ENCODE measurements at places on chromosomes 7 and 10.
A peak's percentile ranks its signal among the peaks of the same experiment; 100 is the strongest.

DNA sequence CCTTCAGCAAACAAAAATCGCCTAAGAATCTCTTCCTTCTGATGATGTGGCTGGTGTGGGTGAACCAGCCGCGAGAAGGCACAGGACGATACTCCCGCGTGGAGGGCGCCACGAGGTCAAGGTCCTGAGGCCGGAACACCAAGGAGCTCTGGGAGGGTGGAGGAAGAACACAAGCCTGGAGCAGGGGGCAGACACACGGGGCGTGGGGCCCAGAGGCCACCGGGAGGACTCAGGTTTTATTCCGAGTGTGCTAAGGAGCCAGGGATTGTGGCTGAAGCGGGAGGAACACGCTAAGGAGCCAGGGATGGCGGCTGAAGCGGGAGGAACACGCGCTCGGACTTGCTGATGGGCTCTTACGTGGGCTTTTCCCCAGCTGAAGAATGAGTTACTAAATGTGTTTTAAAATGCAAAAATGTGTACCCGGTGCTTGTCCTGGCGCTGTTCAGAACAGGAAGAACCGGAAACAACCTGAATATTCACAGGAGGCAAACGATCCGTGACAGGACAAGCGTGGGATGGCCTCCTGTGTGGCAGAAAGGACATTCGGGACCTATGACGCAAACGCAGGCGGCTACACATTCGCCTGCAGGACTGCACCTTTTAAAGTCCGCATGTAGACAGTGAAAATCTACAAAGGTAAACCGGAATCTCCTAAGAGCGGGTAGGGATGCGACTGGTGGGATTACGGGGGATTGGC lies 64.0 kb downstream of the MAD1L1 start:
- no peak for DNase-seq

GRCh38 chr7:143321734-143322133 lies 5.8 kb downstream of the CLCN1 start:
- DNase-seq = peak; percentile 27

DNA sequence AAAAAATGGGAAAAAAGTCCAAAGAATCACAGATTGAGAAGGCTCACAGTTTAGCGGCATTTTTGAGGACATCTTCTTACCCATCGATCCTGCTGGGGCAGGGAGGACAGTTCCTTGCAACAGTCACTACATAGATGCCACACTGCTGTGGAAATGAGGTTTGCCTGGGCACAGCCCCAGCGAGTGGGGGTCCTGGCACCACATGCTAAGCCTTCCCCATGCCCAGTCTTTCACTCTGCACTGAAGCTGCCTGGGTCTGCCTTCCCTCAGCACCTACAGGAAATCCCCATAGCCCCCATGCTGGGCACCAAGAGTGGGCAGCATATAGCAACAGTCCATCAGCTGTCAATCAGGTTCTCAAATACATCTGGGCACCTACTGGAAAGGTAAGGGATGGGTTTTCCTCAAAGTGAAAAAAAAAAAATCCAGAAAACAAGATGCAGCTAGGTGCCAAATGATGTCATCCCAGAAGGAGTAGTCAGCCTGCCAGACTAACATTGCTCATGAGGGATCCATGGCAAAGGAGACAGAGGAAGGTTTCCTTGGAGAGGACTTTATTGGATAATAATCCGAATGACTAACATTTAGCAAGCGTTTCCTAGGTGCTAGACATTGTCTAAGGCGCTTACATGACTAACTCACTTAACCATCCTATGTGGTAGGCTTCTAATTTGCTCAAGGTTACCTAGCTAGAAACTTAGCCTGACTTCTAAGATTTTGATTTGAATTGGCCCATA lies 125.7 kb upstream of the CXCL12 start:
- no peak for DNase-seq

- DNase-seq = no peak
Observed at GRCh38 chr7:92785923-92786322, 50.5 kb downstream of the CDK6 start.

DNA sequence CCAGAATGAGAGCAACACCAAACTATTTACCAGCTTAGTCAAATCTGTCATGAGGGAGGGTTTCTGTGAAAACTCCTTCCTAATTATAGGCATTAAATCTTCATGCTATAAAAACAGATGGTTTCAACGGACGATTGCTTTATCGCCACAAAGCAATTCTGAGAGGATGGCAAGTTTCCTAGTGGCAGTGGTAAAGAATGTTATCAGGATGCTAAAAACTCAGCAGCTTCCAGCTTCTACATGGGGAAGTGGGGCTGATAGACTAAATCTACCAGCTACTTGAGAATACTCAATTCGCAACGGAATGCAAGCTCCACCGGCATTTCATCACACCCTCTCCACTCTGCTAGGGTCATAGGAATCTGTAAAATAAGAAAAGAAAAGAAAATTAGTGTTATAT lies 41.8 kb downstream of the JCAD start:
- DNase-seq = no peak

GRCh38 chr7:14825912-14826311 lies 76.6 kb downstream of the DGKB start:
- DNase-seq = no peak

DNA sequence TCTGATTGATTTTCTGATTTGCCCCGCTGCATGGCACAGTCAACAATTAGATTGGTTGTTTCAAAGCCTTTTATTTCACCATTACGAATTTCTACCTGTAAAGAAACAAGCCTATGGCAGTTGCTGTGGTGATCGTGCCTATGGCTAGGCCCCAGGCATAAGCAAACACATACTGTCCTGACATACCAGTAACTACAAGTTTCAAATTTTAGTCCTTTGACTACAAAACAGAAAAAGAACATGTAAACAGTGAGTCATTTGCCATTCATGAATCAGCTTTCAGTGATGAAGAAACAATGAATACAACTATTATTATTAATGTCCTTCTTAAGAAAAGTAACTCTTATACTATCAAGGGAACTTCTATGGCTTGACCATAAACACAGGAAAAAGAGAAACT lies 168.0 kb upstream of the LRRN3 start:
- DNase-seq = no peak

DNA sequence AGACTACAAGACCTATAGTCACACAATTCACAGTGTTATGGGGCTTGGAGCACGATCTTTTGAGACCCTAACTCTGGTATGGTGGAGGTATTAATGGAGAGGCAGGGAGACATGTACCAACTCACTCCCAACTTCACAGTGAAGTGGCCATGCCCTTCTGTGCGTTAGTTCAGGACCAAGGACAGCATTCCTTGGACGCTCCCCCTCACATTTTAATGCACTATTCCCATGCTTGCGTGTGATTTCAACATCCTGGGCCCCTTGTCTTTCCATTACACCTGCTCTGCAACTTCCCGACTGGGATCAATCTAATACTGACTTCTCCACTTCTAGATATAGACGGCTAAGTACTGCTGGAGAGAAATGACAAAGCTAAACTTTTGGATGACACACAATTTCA lies 72.7 kb downstream of the PLCE1 start:
- DNase-seq = no peak

DNA sequence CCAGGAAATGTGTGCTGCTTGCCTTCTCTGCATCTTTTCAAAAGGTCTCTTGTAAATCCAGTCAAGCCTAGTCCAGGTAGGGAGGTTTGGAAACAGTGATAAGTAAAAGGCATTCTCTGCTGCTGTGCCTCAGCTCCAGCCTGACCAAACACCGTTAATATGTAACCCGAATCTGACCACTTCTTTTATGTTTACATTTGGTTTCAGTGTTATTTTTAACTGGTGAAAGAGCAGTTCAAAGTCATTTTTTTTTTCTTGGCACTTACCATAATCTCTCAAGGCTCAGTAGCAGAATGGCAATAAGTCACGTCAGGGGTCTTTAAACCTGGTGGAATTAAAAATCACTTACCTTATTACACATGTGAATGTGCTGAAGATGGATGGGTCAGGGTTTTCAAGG lies 216.8 kb downstream of the PTEN start:
- no peak for DNase-seq

DNA sequence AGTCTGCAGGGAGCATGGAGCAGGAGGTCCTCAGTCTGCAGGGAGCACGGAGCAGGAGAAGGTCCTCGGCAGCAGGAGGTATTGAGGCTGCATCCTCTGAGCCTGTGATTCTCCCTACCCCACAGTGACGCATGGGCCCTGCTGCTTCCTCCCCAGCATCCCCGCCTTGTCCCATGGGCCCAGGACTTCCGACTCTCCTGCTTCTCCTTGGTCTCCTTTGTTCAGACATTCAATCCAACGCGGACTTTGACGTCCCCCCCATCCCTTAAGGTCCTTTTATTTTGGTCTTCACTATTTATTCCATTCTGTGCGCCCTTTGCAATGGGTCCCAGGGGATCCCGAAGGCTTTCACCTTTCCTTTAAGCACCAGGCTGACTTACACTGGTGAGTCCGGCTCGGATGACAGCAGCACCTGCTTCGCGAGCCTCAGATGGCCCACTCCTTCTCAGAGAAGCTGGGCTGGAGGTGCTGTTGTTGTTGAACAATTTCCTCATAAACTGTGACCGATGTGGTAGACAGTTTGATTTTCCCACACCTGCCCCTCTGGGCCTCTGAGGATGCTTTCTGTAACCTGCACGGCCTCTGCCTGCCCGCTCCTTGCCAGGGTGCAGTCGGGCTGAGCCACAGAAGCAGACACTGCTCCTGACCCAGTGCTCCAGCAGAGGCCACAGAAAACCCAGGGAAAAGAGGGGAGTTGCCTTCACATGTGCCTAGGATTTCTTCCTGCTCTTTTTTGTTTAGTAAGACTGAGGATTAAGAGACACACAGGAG lies 407.2 kb upstream of the SHH start:
- no peak for DNase-seq

GRCh38 chr7:158753900-158754299 lies 49.3 kb upstream of the NCAPG2 start:
- DNase-seq = no peak

GRCh38 chr7:6290319-6290741 lies 17.9 kb upstream of the CYTH3 start:
- no peak for DNase-seq

DNA sequence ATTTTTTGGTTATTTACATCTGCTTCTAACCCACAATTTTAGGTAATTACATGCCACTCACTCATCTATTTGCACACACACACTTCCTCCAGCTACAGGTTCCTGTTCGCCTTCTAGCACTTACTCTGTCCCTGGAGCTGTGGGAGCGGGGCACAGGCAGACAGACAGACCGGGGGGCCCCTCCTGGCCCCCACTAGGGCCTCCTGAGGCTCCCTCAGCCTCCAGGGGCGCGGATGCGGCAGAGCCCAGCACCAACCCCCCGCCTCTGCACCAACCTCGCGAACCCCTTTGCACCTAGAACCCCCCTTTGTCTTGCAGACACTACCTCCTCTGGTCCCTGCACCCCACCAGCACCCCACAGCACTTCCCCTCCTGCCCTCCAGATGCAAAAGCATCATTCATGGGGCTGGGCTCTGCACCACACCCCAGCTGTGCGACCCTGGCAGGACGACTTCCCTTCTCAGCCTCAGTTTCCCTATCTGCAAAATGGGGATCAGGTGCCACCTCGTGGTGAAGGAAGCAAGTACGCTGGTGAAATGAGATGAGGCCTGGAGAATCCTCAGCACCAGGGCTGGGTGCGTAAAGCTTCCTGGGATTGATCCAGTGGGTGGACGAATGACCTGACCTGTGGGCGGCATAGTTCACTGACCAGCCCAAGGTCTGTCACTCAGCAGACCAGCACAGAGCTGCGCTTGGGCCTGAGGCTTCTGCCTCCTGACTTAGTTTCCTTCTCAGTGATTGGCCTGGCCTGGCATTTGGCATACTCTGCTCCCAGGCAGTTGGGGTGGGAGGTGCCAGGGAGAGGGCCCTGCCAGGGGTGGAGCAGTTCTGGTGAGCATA lies 37.9 kb downstream of the ELFN1 start:
- DNase-seq = no peak

- no peak for DNase-seq
Observed at GRCh38 chr7:95011995-95012394, 104.6 kb downstream of the PPP1R9A start.

DNA sequence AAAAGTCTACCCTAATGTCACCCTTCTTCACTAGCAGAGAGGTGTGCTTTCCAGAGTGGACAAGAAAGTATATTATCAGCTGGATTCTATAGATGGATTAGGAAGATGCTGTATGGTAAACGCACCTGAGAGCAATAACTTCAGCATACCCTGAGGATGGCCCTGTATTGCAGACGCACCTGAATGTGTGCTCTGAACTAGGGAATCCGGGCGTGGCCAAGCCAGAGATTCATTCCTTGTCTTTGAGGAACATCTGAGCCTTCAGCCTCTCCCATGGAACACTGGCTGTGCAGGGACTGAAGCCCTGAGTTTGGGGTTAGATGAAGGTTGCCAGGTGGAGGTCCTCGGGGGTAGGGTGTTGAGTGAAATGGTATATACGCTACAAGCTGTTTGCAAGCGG lies 66.2 kb upstream of the NFE2L3 start:
- DNase-seq = no peak

DNA sequence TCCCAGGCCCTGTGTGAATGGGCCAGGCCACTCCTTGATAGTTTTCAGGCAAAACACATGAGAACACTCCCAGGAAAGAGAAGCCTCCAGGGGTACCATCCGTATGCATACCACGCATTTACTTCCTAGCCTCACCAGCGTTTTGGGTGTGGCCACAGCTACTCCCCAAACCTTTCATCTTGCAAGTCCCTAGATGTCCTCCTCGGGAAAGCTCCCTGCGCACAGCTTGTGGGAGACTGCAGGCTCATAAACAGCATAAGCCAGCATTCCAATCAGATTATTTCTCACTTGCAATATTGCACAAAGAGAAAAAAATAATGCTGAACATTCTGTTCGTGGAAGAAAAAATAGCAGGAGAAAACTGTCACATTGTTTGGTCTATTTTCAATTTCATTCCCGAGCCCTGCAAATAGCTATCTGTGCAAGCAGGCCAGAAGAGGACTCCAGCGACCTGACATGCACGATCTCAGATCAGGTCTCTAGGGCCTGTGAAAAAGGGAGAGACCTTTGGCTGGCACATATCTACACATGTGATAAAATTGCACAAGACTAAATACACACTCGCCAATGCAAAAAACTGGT lies 175.6 kb downstream of the PLXNA4 start:
- DNase-seq = no peak

DNA sequence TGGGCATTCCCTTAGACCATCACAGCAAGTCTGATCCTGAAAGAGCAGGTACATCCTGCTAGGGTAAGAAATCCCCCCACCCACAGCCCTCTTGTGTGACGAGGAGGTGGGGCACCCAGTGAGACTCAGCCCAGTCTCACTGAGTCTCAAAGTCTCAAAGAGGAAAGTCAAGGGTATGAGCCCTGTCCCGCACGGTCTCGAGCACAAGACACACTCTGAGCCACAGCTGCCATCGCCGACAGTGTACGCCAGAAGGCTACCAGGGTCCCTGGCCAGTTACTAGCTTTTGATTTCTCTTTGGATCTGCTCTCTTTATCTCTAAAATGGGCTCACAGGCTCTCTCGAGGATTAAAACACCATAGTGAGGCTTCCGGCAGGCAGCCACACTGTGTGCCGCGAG lies 190.2 kb downstream of the TNS3 start:
- no peak for DNase-seq

GRCh38 chr10:102117391-102118159 lies 2.6 kb downstream of the LDB1 start:
- DNase-seq = peak; percentile 90

DNA sequence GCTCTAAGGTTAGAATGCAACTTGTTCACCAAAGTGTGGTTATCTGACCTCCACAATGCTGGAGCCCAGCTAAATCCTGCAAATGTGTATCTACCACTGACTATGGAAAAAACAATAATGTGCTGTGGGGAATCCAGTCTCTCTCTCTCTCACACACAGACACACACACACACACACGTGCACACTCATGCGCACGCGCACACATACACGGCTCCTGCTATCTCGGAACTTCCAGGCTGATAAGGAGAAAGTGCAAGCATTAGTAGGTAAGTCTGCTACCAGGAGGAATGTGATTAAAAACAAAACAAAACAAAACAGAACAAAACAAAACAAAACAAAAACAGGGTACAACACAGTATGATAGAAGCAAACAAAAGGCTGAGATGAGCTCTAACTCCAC lies 205.2 kb downstream of the FRMD4A start:
- DNase-seq = no peak

All from globus pallidus (tissue), 1 donor.